ENCODE measurements at places on chromosomes 7 and 10.
A peak's percentile ranks its signal among the peaks of the same experiment; 100 is the strongest.

GRCh38 chr10:45596526-45596925 lies 76.0 kb downstream of the ZFAND4 start:
- DNase-seq: no peak

DNA sequence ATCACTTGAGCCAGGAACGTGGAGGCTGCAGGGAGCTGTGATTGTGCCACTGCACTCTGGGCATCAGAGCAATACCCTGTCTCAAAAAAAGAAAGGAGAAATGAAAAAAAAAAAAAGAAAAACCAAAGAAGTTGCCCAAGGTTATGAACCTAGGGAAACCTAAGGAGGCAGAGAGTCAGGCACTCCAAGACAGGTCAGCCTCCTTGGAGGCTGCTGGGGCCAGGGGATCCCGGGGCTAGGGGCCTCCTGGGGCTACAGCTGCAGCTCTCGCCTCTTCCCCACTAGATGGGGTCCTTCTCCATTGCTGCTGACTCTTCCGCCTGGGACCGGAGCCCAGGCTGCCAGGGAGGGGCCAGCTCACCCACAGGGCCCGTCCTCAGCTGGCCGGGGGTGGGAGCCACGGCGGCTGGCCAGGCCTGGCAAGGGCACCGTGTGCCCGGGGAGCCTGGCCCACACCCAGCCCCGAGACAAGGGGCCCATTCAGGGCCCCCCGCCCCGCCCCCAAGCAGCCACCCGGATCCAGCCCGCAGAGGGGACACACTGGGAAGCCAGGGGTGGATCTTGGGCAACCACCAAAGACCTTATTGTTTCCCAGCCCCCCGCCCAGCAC lies 1.7 kb upstream of the SPACDR start:
- DNase-seq: no peak

DNA sequence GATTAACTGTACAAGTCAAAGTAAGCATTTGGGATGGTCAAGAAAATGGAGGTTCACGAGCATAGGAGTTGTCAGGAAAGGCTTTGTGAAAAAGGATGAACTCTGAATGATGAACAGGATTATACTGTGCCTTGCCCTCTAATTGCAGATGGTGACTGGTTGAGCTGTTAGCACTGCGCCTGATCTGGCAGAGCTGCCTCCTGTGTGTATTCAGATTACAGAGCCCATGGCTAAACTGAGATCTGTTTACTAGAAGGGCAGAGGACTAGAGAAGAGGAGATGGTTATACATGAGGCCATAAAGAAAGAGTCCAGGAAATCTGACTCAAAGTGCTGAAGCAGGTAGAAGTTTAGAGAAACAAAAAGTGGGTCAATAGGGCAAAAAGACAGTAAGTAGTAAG lies 29.7 kb downstream of the LRRC72 start:
- DNase-seq: no peak

DNA sequence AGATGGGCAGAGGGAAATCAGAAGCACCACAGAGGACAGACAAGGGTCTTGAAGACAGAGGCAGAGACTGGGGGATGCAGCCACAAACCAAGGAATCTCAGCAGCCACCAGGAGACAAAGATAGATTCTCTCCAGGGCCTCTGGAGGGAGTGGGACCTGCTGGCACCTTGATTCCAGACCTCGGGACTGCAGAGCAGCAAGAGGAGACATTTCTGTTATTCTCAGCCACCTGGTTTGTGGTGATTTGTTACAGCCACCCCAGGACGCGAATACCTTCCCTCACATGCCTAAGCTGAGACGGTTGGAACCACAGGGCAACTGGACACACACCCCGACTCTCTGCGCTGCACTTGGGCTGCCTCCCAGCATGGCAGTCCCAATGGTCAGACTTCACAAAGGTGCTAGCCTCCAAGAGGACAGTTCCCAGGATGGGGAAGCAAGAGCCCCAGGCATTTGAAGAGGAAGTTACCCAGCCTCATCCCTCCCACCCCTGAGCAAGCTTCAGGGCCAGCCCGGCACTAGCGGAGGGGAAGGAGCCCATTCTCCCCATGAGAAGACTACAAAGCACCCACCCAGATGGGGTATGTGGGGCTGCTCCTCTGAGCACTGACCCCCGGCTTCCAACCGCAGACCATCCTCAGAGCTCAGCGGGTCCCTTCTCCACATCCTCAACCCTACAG lies 104.6 kb upstream of the INSIG1 start:
- DNase-seq: no peak

- no peak for DNase-seq
Observed at GRCh38 chr7:157703534-157704195, 366.9 kb downstream of the DNAJB6 start.

DNA sequence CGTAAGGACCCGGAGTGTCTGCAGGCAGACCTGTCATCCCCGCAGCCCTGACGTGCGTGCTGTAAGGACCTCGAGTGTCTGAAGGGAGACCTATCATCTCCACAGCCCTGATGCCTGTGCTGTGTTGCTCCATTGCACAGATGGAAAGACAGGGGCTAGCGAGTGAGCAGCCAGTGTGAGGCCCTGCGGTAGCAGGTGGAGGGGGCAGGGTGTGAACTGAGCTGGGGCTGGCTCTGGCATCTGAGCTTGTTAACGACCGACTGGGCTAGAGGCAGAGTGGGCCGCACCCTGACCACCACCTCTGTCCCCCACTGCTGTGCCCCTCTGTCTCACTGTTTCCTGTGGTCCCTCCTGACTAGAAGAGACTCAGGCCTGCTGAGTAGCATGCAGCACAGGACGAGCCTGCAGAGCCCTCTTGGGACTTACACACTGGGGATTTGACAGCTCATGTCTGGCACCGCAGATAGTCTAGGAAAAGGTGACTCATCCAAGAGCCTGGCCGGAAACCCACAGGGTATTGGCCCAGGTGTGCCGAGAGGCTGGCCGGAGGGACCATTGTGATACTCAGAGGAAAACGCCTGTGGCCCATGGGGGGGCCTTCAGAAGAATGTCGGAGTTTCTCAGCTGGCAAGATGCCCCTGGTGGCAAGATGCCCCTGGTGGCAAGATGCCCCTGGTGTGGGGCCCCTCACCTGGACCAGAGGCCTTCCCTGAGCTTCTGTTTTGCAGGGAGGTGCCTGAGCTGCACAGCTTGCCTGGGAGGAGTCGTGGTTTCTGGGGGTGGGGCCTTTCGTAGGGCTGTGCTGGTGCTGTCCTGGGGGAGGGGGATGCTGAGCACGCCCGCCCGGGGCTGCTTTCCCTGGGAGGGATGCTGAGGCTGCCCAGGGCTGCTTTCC lies 34.3 kb downstream of the INPP5A start:
- DNase-seq: no peak

GRCh38 chr10:75430000-75430763 lies 1.2 kb upstream of the LRMDA start:
- no peak for DNase-seq

- no peak for DNase-seq
Observed at GRCh38 chr7:104790440-104790839, 223.6 kb upstream of the KMT2E start.

GRCh38 chr7:5667391-5667790 lies 114.1 kb downstream of the RNF216 start:
- no peak for DNase-seq

GRCh38 chr7:149854611-149855360 lies 16.6 kb downstream of the ZNF862 start:
- DNase-seq: no peak

- DNase-seq: no peak
Observed at GRCh38 chr7:26103596-26103995, 48.4 kb upstream of the NFE2L3 start.

GRCh38 chr7:14195079-14195478 lies 205.6 kb upstream of the ETV1 start:
- DNase-seq: no peak

DNA sequence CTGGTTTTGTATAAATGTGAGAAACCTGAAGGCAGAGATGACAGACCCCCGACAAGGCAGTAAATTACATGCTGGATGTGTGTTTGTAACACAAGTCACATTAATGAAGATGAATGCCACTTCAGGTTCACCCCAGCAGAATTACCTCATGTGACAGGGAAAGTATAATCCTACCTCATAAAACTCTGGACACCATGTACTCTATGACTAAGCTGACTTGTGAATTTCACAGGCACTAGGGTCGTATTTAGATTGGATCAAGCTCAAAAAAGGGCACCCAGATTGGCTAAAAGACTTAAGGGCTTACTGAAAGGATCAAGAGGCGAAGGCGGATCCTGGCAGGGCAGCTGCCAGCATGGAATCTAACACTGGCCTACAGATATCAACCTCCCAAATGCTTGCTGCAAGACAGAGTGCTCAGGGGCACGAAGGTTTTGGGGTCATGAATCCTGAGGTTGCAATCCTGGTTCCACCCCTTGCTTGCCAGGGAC lies 161.4 kb downstream of the PIP4K2A start:
- no peak for DNase-seq

- DNase-seq: no peak
Observed at GRCh38 chr7:98703916-98704315, 86.8 kb downstream of the NPTX2 start.

- DNase-seq: no peak
Observed at GRCh38 chr10:474946-475345, 214.5 kb downstream of the DIP2C start.

GRCh38 chr7:93678185-93678584 lies 103.7 kb upstream of the CALCR start:
- DNase-seq: no peak

DNA sequence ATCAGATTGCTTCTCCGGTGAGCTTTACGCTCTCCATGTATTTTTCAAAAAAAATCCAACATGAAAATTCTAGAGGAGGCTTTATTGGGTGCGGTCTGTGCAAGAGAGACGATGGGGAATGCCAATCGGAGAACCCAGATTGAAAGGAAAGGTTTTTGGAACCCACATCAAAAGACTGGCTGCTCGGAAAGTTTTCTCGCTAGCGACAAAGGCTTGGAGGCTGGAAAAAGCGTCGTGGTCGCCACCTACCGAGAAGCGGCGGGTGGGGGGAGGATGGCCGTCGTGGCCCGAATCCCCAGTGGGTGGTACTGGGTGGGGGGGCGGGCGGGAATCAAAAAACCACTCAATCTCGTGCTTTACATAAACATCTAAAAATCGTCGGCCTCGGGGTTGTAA lies 1.1 kb upstream of the GTF2I start:
- peak; percentile 15 for DNase-seq

GRCh38 chr10:124328477-124329220 lies 90.1 kb downstream of the OAT start:
- DNase-seq: no peak

DNA sequence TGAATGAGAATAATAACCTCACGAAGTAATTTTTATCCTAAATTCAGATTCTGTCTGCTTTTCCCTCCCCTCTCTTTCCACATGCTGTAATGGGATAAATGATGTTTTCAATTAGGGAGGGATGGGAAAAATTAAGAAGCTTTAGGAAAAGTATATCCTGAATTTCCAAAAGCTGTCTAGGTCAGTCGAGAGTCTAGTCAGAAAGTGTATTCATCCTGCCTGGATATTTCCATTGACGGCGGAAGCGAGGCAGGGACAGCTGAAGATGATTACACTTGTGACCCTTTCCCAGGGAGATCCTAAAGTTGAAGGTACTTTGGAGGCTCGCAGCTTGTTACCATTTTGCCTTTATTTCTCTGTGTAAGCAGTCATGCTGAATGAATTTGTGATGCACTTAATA lies 204.1 kb downstream of the ZNF365 start:
- DNase-seq: no peak

GRCh38 chr10:130401860-130402765 lies 265.9 kb downstream of the GLRX3 start:
- no peak for DNase-seq

DNA sequence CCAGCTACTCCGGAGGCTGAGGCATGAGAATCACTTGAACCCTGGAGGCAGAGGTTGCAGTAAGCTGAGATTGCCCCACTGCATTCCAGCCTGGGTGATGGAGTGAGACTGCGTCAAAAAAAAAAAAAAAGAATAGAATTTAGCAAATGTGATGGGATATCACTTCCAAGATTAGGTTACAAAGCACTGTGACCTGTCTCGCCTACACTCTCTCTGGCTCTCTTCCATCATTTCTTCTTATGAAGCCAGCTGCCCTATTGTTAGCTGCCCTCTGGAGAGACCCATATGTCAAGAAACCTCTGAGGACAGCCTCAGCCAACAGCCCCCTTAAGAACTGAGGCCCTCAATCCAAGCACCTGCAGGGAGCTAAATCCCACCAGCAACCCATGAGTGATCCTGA lies 28.2 kb downstream of the ARHGAP21 start:
- no peak for DNase-seq

DNA sequence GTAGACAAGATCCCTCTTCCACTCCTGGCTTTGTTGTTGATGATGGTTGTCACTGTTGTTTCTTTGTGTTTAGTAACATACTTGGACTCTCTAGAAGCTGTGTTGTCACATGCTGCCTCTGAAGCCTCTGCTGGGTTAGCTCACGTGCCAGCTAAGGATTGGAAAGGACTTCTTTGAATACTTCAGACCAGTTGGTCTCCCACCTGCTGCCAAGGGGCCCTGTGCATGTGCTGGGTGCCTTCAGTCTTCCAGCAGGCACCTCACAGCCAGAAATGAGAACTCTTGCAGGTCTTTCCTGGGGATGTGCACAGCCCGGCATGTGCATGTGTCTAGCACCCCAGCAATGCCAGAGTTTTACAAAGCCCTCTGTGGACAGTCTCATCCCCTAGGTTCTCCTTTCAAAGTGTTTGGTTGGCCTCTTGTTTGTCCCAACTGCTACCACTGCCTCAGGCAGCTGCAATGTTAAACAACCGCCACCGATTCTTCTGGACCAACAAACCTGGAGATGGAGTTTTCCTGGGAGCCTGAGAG lies 21.7 kb upstream of the NCAPG2 start:
- DNase-seq: no peak

- DNase-seq: no peak
Observed at GRCh38 chr10:105634281-105634680, 993.2 kb downstream of the SORCS3 start.

- DNase-seq: no peak
Observed at GRCh38 chr10:131892806-131893675, 7.8 kb upstream of the PPP2R2D start.

DNA sequence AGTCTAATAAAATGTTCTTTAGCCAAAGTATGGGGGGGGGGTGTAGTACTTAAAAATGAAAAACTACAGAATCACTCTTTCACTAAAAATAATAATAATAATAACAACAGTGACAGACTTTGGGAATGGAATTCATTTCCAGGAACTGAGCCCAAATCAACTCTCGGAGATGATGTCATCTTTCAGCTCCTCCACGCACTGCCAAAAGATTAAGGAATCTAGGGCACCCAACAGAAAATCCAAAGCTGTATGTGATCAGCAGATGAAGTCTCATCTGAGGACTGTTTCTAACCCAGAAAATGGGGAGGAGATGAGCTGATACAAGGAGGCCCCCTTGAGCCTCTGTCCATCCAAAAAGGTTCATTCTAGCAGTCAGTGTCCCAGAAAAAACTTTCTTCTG lies 54.5 kb downstream of the GRB10 start:
- no peak for DNase-seq

DNA sequence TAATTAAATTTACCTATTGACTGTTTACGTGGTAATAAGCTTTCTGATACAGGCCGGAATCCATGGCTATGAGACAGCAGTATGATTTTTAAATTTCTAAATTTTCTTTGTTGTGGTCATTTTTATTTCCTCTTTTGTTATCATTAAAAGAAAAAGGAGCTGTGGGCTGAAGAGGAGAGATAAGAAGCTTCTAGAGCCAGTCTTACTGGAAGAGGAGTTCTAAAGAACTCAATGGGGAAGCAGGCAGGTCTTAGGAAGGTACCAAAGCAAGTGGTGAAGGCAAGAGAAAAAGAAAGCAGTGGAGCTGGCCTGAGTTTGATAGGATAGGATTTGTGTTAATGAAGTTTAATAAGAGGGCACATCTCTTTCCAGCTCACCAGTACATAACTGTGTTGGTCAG lies 1187.8 kb downstream of the CNTNAP2 start:
- no peak for DNase-seq

- no peak for DNase-seq
Observed at GRCh38 chr10:129612481-129613109, 145.6 kb downstream of the MGMT start.

GRCh38 chr7:148173369-148173768 lies 417.2 kb upstream of the C7orf33 start:
- no peak for DNase-seq

Measured in activated gamma-delta T cell (primary cell).